ENCODE measurements at places on chromosomes 7 and 10.

GRCh38 chr7:14888962-14889361 is 13.6 kb downstream of the DGKB start:
- no peak for DNase-seq

DNA sequence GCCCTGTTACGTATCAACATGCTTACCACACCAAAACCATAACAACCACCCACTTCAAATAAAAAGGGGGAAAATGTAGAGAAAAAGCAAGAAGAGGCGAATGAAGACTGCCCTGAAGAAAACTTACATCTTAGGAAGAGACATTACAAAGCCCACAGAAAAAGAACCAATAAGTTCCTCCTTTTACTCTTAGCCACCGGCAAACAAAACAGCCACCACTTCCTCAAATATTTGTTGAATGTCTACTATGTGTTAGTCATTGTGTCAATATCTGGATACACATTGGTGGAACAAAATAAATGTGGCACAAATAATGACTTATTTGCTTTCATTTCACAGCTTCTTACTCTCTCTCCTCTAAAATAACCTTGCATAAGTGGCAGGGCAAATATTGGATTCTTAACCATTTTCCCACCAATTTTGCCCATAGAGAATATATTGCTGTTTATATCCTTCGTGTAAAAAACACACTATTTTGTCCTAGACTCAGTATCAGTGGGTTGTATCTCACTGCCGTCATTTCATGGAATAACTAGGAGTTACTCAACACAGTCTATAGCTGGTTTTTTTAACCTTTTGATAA is 106.8 kb downstream of the ANK3 start:
- DNase-seq = peak; percentile 47

- DNase-seq = no peak
Observed at GRCh38 chr10:95290461-95291364, at the start of gene PDLIM1. TSS of gene PDLIM1 (minus strand) at chr10:95291003. CDS start at chr10:95290915, 88 bp downstream.

DNA sequence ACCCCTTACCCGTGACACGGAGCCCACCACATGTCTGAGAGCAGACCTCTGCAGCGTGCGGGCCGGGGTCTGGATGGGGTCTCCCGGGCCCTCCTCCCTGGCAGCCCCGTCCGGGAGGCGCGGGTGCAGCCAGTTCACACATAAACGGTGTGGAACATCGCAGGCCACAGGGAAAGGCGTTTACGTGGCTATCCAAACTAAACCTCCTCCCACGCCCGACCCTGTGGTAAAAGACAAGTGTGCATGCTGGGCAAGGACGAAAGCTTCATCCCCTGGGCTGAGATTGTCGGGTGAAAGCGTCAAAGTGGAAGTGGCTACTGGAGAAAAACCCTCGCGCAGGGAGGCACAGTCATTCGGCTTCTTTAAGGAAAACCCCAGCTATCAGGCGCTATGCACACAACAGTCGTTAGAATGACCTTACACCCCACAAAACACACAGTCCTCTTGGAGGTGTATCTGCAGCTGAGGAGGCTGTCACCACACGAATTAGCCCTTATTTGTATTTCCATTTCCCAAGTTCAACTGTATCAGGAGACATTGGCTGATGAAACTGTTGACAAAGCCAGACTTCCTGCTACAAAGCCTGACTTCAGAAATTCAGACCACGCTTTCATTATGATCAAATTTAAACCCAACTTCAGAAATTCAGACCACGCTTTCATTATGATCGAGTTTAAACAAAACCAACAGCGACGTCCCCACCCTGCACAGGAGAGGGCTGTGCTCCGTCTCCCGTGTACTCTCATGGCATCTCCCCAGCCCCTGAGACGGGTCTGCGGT is 15.3 kb downstream of the GPER1 start:
- no peak for DNase-seq

DNA sequence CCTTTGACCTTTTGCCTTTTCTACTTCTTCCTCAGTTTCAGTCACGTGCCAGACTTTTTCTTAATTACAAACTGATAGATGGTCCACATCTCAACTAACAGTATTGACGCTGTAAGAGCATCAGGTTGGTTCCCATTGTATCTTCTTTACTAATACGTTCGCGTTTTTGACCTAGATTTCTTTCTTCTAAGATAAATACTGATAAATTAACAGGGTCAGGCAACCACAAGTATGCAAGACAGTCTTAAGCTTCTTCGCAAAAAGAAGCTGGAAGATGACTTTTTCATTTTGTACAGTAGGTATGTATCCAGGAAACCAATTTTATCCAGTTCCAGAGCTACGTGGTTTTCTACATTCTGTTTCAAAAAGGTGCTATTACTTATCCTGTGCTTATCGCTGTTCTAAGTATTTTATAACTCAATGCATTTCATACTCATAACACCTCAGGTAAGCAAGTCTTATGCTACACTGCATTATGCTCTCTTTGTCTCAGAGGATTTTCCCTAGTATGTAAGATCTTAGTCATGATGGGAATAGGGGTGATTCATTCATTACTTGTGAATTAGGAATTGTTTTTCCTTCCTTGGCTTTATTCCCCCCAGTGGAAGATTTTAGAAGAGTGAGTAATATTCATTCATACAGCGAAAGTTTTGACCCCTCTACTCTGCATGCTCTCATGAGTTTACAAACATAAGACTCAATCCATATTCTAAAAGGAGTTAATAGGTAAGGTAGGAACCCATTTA is 955 bp downstream of the DUS4L start:
- DNase-seq = no peak

DNA sequence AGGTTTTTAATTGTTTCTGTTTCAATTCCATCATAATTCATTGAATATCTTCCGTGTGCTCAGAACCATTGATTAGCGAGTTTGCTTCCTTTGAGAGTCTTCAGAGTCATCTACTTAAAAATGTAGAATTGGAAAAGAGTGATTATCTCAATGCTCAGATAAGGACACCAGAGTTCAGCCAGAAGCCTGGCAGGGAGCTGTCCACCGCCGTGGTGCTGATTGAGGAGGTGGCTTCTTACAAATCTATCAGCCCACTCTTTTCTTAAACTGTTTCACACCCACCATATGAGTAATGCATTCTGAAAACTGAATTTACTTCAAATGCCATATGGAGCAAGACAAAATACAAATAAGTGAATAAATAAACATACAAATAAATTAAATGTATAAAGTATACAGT is 79.3 kb downstream of the INSYN2A start:
- DNase-seq = peak; percentile 6
